ENCODE measurements at places on chromosomes 11 and 22.

GRCh38 chr22:17430412-17430811 is 61.2 kb downstream of the CECR2 start:
- no peak overlapping the region for H3K27ac ChIP-seq
- no peak for DNase-seq
- no peaks in the 10 kb centered on the region for H3K4me1 ChIP-seq
- no peaks in the 10 kb centered on the region for H3K27me3 ChIP-seq

GRCh38 chr11:36265793-36266628 is 23.2 kb downstream of the COMMD9 start:
- H3K27ac ChIP-seq: no peak overlapping the region
- no peaks in the 10 kb centered on the region for H3K36me3 ChIP-seq
- H3K4me3 ChIP-seq: no peak overlapping the region
- no peaks in the 10 kb centered on the region for H3K27me3 ChIP-seq
- no peaks in the 10 kb centered on the region for H3K4me1 ChIP-seq

DNA sequence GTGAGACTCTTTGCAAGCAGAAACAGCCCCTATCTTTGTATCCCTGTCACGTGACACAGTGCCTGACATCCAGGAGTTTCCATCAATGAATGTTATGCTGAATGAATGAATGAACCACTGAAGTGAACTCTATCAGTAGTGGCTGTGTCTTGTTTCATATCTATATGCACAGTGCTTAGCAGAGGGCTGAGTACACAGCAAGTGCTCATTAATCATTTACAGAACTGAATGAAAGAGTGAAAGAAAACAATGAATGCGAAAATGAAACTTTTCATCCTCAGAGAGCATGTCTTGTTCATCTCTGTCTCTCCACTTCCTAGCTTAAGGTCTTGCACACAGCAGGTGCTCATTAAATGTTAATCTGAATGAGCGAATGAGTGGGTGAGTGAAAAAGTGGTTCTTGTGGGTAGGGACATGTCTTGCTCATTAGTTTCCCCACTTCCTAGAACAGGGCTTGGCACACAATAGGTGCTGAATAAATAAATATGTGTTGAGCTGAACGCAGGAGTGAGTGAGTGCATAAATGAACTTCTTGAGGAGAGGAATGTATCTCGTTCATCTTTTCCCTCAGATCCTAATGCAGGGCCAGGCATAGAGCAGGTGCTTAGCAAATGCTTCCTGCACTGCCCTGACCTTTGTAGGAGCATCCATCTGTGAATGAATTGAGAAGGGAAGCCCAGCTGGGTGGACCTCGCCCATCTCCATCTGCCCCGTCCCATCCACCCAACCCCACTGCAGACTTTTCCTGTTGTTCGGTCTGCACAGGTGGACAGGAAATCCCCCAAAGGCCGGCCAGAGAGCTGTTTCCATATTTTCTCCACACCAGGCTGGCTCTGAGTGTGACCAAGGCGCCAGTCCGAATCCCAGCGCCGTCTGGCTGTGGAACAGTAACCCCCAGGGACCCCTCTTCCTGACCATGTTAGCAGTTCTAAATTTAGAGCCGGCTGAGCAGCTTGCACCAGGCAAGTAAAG is 113.4 kb upstream of the CRYBB3 start:
- H3K4me3 ChIP-seq: no peak overlapping the region
- no peaks in the 10 kb centered on the region for H3K27me3 ChIP-seq
- peak overlapping the region; percentile 93 for H3K27ac ChIP-seq
- peaks cover 2% of the 10 kb centered on the region for H3K36me3 ChIP-seq
- H3K4me1 ChIP-seq: no peaks in the 10 kb centered on the region

DNA sequence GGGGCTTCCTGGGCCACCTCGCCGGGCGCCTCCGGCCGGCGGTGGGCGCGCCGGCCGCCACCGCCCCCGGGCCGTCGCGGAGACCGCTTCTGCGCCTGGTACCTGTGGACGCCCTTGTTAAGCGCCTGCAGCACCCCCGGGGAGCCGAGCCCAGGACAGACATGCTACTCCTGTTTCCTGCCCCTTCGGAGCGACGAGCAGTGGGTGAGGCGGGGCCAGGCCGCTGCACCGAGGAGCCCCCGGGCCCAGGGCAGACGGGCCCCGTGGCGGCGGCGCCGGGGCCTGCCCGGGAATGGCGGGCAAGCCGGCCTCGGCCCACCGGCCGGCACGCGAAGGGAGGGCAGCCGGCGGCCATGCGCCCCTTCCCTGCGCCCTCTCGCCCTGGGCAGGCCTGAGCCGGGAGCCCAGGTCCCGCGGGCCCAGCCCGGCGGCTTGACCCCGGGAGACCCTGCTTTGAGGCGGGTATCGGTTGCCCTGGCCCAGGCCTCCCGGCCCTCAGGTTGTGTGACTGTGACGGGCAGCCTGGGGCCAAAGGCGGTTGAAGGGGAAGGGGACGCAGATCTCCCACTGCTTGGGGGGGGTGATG is 789 bp upstream of the KDM2A start:
- peak overlapping the region; percentile 73 for H3K27ac ChIP-seq
- no peaks in the 10 kb centered on the region for H3K4me1 ChIP-seq
- no peaks in the 10 kb centered on the region for H3K27me3 ChIP-seq
- peak; percentile 84 for DNase-seq
- no peaks in the 10 kb centered on the region for H3K36me3 ChIP-seq
- H3K4me3 ChIP-seq: peak overlapping the region; percentile 75

DNA sequence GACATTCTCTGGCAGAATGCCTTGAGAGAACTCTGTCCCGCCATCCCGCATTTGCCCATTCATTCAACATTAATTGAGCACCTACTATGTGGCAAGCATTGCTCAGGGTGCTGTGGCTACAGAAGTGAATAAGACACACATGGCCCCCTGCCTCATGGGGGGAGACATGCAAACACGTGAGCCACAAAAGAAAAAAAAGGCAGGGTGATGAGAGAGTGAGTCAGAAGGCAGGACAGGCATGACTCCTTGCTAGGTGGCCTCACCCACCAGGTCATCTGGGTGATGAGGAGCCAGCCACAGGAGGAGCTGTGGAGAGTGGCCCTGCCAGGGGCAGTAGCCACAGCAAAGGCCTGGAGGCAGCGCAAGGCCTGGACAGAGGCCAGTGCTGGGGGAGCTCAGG is 4.9 kb downstream of the CHRM4 start:
- no peaks in the 10 kb centered on the region for H3K36me3 ChIP-seq
- H3K27ac ChIP-seq: no peak overlapping the region
- DNase-seq: no peak
- no peaks in the 10 kb centered on the region for H3K27me3 ChIP-seq

All from aorta (tissue), 5 donors.